Fibroblast of mammary gland (primary cell): ENCODE measurements at places on chromosomes 4 and X.

DNA sequence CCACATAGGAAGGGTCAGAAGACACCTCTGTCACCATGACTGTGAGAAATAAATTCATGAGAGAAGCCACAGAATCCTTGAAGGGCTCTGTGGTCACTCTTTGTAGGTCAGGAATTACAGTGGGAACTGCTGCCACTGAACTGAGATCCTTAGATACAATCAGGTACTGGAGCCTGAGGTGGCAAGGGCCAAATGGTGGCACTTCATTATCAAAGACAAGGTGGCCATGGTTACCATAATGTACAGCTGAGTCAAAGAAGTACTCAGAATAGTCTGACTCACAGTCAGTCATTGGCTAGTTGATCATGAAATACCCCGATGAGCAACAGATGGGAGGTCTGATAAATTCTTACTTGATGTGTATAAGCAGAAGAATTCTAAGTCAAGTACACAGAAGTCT lies 131.9 kb downstream of the RTL3 start:
- DNase-seq = peak; percentile 79

GRCh38 chrX:6225911-6226595 lies 2.6 kb downstream of the NLGN4X start:
- DNase-seq = no peak

DNA sequence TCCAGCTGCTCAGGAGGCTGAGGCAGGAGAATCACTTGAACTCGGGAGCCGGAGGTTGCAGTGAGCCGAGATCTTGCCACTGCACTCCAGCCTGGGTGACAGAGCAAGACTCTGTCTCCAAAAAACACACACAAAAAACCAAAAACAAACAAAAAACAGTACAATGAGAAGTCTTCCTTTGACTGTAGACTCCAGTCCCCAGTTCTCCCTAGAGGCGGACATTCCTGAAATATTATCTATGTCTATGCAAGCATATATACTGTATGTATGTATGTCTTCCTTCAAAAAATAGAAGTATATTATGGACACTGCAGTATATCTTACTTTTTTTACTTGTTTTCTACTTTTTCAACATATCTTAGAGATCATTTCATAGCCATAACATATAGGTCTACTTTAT lies 10.2 kb upstream of the FGF2 start:
- DNase-seq = no peak

GRCh38 chrX:115330498-115331168 lies 41.1 kb downstream of the LUZP4 start:
- peak; percentile 76 for DNase-seq

DNA sequence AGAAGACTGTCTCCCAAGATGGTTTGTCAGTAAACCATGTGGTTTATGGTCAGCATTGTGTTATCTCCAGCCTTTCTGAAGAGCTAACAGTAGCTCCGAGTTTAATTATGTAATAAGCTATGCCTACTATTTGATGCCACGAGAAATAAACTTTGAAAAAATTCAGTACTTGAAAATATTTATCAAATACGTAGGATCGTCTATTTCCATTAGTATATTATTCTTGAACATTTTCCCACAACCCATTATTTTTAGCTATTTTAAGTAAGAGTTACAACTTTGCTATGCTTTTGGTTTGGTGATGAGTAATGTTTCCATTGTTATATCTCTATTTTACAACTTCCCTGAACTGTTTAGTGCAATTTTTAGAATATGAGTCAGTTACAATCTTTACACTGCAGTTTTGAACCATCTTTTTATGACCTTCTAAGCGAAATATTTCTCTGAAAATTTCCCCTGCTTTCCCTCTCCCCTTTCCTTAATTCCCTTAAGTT lies 44.5 kb upstream of the TRIM2 start:
- DNase-seq = peak; percentile 68

DNA sequence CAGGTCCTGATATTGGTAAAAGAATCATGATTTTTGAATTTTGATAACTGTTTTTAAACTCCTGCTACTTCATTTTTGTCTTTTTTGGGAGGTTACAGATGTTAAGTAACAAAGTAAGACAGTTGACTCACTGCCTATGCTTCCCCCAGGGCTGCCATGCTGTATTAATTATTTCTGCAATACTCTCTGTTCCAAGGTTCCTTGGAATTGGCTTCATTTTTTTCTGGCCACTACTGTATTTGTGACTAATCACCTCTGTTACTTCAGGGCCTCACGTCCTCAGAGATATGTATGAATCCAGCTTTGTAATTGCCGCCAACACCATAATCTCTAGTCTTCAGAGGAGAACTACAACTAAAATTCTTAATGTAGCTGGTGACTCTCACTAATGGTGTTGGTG lies 1729.3 kb downstream of the C4orf33 start:
- DNase-seq = peak; percentile 63

DNA sequence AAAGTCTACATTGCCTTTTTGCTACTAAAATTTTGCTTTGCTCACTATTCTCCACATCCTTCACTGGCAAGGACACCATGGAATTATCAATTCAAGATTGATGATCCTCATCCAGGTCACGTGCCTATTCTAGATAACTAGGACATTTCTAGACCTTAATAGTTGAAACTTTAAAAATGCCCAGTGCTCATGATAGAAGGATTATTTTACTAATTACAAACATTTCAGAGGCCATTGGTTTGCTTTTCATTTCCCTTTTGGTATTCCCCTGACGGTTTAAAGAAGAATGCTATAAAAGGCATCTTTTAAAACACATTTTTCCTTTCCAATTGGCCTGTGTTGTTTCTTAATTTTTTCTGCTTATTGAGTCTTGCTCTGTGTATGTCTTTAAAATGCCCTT lies 249.4 kb downstream of the NDST4 start:
- no peak for DNase-seq

DNA sequence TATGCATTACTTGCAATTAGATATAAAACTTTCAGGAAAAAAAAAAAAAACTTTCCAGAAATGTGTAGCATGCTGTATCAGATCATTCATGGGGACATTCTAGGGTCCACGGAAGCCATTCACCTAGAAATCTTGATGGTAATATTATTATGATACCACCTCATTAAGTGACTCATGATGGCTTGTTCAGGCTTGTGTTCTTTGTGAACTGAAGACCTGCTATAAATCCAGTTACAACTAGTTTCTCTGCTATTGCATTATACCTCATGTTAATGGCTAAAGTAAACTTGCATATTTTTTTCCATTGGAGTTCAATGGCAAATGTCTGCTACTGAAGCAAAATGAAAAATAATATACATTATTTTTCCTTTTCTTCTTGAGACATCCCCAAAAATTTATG lies 35.3 kb upstream of the PTPN13 start:
- peak; percentile 28 for DNase-seq

DNA sequence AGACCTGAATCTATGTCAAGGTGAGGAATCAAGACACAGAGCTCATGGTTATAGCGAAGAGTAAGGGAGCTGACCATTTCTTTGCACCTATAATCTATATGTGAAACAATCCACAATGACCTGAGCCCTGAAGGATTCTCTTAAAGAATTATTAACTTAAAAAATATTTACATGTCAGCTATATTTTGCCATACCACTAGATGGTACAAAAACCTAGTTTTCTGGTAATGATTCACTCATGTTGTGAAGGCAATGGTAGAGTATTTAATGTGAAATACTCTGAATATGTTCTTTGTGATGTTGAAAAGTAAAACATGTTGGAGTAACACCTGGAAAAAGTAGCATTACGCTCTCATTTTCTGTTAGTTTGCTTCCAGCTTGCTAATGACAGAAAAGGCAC lies 40.0 kb downstream of the VGLL1 start:
- no peak for DNase-seq

- peak; percentile 26 for DNase-seq
These were observed 26.0 kb downstream of the CAPN6 start for GRCh38 chrX:111244235-111244750.

- no peak for DNase-seq
These were observed 103.6 kb upstream of the BCOR start for GRCh38 chrX:40201329-40201885.

DNA sequence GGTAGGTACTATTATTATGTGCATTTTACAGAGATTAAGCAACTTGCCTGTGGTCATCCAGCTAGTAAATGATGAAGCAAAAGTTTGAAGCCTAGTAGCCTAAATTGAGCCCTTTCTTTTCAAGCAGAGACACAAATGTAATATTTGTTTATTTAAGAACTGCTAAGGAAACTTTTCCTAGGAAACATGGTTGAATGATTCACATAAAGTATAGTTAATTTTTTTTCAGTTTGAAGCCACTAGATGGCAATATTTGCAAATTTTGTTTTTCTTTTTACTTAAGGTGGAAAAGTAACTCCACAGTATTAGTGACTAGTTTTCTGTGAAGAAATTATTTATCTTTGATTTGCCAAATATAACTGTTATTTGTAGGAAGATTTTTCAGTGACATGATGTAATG lies 52.8 kb upstream of the ANKRD17 start:
- DNase-seq = peak; percentile 71

DNA sequence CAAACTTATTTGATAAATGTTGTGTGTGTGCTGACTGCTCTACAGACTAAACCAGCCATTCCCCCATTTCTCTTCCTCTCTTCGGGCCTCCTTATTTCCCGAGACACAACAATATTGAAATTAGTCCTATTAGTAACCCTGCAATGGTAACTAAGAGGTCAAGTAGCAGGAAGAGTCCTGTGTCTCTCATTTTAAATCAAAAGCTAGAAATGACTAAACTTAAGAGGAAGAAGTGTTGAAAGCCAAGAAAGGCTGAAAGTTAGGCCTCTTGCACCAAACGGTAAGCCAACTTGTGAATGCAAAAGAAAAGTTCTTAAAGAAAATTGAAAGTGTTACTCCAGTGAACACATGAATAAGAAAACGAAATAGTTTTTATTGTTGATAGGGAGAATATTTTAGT lies 357.8 kb upstream of the SLC7A11 start:
- DNase-seq = no peak

- peak; percentile 98 for DNase-seq
These were observed 18.1 kb upstream of the CXCL2 start for GRCh38 chr4:74117024-74117534.

GRCh38 chr4:151717314-151717713 lies 43.5 kb downstream of the GATB start:
- no peak for DNase-seq

GRCh38 chr4:188287169-188287894 lies 148.1 kb downstream of the TRIML1 start:
- no peak for DNase-seq

- DNase-seq = no peak
These were observed 242.2 kb upstream of the GK2 start for GRCh38 chr4:79650217-79650616.

DNA sequence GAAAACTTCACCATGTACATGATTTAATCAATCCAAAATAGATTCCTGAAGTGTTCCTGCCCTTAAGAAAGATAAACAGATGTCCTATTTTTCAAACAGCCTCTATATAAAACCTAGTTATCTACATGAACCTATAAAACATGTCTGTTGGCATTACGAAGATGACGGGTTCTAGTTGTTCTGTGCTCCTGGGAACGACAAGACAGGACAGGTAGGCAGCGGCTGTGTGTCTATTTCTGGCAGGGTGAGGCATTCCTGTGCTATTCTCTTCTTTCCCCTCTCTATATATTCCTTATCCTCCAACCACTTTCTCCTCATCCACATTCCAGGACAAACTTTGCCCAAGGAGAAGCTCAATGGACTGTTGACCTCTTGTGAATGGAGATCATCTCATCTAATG lies 6.1 kb downstream of the FAT1 start:
- DNase-seq = no peak

DNA sequence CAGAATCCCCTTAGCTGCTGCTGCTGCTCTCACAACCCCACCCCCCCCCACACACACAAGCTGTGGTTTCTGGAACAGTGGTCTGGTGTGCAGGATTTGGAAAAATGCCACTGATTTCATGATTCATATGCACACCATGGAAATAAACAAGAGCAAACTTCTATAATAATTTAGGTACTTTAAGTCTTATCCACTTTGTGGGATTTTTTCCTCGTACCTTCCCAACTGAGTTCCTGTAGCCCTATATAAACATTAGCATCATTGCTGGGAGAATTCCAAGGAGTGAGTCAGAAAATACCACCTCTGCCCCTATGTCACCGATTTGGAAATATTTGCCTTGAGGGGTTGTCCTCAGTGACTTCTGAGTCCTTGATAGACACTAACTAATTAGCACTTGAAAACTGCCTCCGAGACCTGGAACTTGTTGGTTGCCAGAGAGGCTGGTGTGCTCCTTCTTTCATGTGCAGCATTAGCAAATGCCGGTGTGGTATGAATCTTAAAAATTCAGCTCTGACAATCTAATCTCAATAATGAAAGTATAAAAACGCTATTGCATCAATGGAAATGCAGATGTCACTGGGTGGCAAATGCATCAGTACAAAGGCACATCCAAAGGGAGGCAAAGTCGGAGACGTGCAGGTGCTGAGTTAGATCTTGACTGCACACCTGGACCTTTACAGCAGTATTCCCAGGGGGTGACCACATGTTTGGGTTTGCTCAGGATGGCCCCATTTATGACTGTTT lies 61.8 kb downstream of the CPE start:
- DNase-seq = peak; percentile 80

- DNase-seq = no peak
These were observed 21.1 kb downstream of the CPLX1 start for GRCh38 chr4:804804-805203.

- DNase-seq = no peak
These were observed 49.8 kb upstream of the AGA start for GRCh38 chr4:177492022-177492421.

- DNase-seq = no peak
These were observed 2.3 kb upstream of the SASH3 start for GRCh38 chrX:129777218-129778030.

DNA sequence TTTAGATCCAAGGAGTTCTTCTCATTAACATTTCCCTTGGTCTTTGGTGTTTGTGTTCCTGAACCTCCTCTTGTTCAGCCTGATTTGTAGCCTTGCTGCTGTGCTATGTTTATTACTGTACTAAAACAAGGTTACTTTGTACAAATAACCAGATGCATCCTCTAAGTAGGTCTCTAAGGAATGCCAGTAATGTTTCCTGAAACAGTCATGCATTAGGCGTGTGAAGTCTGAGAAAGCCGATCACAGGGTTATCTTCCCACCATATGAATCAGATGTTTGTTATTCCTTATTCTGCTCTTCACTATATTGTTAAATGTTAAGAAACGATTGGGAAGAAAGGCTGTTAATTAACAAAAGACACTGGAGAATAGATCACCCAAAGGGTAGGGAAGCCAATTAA lies 66.9 kb downstream of the GALNTL6 start:
- DNase-seq = peak; percentile 64

- DNase-seq = peak; percentile 63
These were observed 16.0 kb downstream of the XG start for GRCh38 chrX:2767631-2768455.

DNA sequence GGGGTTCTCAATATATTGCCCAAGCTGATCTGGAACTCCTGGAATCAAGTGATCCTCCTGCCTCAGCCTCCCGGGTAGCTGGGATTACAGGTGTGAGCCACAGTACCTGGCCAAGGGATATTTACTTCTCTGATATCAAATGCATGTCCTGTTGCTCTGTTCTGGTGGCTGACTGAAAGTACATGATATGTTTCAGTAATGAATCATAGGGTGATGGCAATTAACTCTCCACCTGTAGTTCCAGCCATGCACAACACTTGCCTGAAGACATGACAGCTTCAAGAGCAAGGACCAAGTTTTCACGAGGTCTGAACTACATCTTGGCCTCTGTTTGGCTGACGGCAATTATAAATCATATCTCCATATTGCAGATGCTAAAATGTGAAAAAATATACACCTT lies 9.1 kb downstream of the ZCCHC4 start:
- no peak for DNase-seq

- peak; percentile 12 for DNase-seq
These were observed 56.4 kb upstream of the PLAC8 start for GRCh38 chr4:83170952-83171399.

- no peak for DNase-seq
These were observed 285.0 kb upstream of the BOD1L1 start for GRCh38 chr4:13912436-13912925.
